ENCODE measurements at places on chromosomes 16 and 17. TPM values are rescaled to one million over a fixed set of nuclear protein-coding genes. Genes with fewer than 3 reads are reported as not detected.

The DGKE gene
- 36.4 TPM for total RNA-seq

The SHISA6 gene
- 11.8 TPM for total RNA-seq

The SMIM5 gene
- total RNA-seq: 1.4 TPM

The MYH8 gene
- total RNA-seq: under 0.01 TPM

The RGS9 gene
- total RNA-seq: 35.5 TPM

The CLEC18C gene
- 0.69 TPM for total RNA-seq

The SPATA32 gene
- not detected for total RNA-seq

The TBC1D3L gene
- total RNA-seq: 4.6 TPM

The SLC6A2 gene
- not detected for total RNA-seq

The SLC16A6 gene
- total RNA-seq: 3.5 TPM

The FAM171A2 gene
- total RNA-seq: 51.4 TPM

The PNMT gene
- 3.2 TPM for total RNA-seq

The PDP2 gene
- 12.2 TPM for total RNA-seq

The TP53TG3C gene
- total RNA-seq: not detected

The TMEM170A gene
- 48.9 TPM for total RNA-seq

The NDUFB10 gene
- 93.0 TPM for total RNA-seq

The ZG16 gene
- total RNA-seq: not detected

The KRT38 gene
- not detected for total RNA-seq

The DCAF7 gene
- 51.0 TPM for total RNA-seq

The KCTD19 gene
- total RNA-seq: 2.1 TPM

The PERCC1 gene
- not detected for total RNA-seq

The CCL4 gene
- total RNA-seq: 2.5 TPM

The CSH2 gene
- not detected for total RNA-seq

The TAC4 gene
- total RNA-seq: not detected

The GJC1 gene
- total RNA-seq: 31.4 TPM

The CCL7 gene
- not detected for total RNA-seq

The HOXB6 gene
- total RNA-seq: not detected

The KRT24 gene
- not detected for total RNA-seq

The AOC3 gene
- 0.46 TPM for total RNA-seq

The CD68 gene
- total RNA-seq: 5.5 TPM

The SIAH1 gene
- total RNA-seq: 90.0 TPM

The SP2 gene
- total RNA-seq: 0.46 TPM

The MPDU1 gene
- 44.1 TPM for total RNA-seq

The C16orf82 gene
- 0.46 TPM for total RNA-seq

The NTN3 gene
- 5.1 TPM for total RNA-seq

The GDPD3 gene
- total RNA-seq: 0.46 TPM
